ENCODE measurements at places on chromosomes 6 and 20.

GRCh38 chr20:18059603-18060002, 1.9 kb upstream of the OVOL2 start:
- DNase-seq: no peak

- DNase-seq: no peak
Measured at GRCh38 chr6:36717871-36718540, 20.4 kb downstream of the RAB44 start.

DNA sequence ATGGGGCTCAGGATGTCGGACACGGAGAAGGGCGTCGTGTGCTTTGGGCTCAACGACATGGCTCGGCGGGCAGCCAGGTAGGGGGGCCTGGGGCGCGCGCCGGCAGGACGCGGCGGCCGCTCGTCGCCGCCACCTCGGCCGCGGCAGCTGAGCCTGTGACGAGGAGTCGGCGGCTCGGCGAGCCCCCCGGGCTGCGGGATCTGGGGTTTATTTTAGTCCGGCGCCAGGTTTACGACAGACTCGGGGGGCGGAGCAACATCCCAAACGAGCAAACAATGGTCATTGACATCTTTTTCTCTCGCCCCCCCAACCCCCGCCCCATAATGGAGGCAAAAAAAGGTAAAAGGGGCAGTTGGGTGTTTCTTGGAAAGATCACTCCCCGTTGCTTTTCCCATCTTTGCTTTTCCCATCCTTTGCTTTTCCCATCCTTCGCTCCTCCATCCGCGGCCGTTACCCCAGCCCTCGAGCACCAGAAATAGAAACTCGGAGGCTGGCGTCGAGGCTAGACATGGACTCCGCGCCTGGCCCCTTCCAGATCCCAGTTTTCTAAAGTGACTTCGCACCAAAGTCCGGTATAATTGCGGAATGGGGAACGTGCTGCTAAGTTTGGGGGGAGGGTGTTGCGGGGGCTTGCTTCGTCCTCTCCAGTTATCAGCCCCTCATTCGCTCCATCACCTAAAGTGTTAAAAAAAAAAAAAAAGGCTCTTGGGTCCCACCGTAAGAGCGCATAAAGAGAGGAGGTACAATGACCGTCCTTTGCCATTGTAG, at the start of gene NKX2-4:
NKX2-4 (minus strand) TSS at position 186 of the 768 bp plus-strand sequence; CDS start at position 59, 127 bp downstream.
- no peak for DNase-seq

DNA sequence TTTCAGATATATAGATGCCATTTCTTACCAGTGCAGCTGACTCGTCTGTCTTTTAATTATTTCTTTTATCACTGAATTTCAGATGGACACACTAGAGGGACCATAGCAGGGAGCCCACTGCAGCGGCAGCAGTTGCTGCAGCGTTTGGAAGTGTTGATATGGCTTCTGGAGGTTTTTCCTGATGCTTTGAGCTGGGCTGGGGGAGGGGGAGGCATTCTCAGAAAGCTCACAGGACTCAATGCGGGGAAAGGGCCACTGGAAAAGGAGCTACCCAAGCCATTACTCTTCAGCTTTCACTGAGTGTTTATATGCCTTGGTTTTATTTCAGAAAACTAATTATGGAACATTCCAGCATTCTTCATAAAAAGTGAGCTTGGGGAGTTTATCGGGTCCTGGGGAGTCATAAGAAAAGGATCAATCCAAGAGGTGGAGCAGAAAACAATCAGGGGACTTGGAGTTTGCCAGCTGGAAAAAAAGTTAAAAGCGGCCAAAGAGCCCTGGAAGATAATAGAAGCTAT, 740.4 kb upstream of the FLRT3 start:
- no peak for DNase-seq

- DNase-seq: no peak
Measured at GRCh38 chr20:4151991-4152695, 136.8 kb upstream of the RNF24 start.

- no peak for DNase-seq
Measured at GRCh38 chr20:43940518-43941225, 26.0 kb downstream of the TOX2 start.

- no peak for DNase-seq
Measured at GRCh38 chr20:38241201-38241600, 19.3 kb downstream of the KIAA1755 start.

DNA sequence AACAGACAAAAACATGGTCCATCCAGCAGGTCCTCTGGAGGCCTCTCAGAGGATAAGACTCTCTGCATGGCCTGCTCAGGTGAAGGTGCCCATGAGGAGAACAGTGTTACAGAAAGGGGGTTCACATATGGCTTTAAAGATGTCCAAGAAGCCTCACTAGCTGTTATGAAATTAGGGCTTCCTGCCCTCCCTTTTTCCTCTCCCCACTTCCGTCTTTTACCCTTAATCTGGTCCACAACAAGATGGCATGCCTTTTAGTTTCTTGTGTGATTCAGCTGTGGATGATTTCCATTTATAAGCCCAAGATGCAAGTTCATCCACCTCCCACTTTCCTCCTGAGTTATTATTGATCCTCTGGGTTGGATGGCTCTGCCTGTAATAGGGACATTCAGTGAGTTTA, 14.0 kb downstream of the GCNT2 start:
- no peak for DNase-seq

GRCh38 chr20:35564905-35565304, 23.0 kb downstream of the ERGIC3 start:
- DNase-seq: no peak

DNA sequence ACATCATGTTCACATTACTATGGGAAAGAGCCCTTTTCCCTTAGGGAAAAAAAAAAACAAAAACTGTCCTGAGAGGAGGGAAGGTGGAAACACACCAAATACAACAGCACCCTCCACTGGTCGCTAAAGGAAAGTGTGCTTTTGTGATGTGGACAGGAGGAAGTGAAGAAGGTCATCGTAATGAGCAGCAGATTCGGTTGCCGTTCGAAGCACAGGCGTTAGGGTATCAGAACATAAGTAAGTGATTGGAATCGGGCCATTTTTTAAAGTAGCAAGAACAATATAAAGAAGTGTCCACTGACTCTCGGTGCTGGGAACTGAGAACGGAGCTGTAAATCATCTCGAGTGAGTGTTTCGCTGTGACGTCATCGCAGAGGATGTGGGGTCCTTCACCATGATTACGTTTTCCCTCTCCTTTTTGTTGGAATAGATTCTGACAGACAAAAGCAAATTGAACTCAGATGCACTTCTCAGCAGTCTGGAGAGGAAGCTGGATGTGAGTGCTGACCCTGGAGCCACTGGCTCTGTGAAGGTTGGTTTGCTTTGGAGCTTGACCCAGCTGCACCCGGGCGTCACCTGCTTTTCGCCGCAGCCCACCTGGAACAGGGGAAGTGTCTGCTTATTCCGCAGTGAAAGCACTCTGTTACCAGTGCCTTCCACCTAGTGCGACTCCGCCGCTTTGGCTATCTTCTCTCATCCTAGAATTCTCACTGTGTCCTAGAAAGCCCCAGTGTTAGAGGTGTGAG, 203.6 kb upstream of the GMDS start:
- peak; percentile 20 for DNase-seq

DNA sequence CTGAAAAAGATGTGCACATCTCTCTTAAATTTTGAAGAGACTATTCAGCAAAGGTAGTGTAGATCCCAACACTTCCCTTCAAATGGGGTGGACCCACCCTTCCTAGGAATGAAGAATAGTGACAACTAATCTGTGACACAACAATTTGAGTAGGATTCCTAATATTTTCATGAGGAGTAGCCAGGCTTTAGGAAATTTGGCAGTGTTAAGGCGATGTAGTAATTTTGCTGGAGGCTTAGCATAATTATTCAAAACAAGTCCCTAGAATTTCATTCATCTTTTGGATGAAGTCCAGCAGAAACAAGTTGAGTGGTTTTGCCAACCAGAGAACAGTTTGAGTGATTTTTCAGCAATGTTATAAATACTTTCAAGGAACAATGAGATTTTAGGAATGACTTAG, 52.4 kb downstream of the ELOVL4 start:
- no peak for DNase-seq

DNA sequence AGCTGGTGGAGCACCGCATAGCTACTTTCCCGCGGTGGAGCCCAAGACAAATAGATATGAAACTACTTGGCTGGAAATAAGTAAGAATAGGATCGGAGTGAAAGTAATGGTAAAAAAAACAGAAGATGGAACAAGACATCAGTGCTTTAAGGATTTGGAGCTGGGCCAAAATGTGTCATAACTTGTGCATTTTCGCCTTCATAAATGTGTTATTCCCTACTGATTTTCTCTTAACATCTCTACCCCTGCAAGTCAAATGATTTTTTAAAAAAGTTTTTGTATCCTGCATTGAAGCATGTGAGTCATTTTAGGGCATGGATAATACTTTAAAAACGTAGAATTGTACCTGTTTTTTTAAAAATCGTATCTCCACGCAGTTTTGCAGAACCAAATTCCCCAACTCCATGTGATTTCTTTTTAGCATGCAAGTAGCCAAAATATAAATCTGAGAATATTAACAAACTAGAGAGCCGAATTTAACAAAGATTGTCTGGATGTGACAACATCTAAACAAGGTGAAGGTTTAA, 882 bp upstream of the FAM184A start:
- peak; percentile 11 for DNase-seq

DNA sequence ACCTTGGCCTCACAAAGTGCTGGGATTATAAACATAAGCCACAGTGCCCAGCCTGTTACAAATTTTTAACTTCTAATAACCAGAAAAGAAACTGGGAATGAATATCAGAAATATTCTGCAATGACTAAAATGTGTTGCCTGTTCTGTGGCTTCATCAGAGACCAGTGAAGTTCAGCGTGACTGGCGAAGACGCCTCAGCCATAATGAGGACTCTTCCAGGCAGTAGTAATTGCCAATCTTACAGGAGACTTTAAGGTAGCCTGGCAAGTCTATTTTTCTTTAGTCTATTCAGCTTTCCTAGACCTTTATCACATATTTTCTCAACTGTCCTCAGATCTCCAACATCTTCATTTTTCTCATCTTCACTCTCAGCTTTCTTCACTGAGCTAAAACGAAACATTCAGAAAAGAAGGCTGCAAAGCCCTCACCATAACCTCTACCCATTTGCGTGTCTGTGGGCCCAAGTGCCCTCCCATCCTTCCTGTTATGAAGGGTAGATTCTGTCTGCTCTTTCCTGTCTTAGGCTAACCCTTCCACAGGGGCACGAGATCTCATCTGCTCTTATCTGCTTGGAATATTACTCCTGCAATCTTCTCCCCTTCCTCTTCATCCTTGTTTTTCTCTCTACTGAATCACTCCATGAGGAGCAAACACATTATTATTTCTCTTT, 42.0 kb upstream of the OLIG3 start:
- DNase-seq: no peak

GRCh38 chr20:58107533-58107932, 120.9 kb downstream of the ANKRD60 start:
- no peak for DNase-seq

DNA sequence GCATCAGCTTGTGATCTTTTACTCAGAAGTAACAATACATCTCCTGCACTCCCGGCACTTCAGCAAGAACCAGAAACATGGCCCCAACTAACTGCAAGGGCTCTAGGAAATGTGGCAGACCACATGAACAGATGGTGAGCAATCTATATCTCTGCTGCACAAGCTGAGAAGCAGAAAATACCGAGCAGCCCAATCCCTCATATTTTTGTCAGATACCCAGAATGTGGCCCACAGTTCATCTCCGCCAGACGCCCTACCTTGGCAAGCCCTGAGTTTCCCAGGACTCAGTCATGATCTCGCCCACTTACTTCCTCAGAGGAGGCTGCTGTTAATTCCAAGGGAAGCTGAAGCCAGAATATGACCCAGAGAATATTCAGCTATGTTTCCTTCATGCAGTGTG, 63.1 kb upstream of the PHACTR1 start:
- no peak for DNase-seq

DNA sequence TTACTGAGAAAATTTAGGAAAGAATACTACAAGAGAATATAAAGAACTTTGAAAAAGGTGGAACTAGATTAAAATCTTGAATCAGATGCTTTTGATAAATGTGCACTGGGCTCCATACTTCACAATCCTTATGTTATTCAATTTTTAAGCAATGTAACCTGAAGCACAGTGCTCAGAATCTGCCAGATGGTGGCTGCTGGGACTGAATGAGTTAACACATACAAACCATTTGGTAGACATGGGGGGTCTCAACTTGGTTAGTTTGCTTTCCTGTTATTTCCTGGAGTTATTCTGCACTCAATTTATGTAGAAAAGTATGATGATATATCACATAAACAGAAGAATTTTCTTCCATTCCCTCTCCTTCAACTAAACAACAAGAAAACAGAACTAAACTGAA, 326.5 kb downstream of the RNGTT start:
- no peak for DNase-seq

DNA sequence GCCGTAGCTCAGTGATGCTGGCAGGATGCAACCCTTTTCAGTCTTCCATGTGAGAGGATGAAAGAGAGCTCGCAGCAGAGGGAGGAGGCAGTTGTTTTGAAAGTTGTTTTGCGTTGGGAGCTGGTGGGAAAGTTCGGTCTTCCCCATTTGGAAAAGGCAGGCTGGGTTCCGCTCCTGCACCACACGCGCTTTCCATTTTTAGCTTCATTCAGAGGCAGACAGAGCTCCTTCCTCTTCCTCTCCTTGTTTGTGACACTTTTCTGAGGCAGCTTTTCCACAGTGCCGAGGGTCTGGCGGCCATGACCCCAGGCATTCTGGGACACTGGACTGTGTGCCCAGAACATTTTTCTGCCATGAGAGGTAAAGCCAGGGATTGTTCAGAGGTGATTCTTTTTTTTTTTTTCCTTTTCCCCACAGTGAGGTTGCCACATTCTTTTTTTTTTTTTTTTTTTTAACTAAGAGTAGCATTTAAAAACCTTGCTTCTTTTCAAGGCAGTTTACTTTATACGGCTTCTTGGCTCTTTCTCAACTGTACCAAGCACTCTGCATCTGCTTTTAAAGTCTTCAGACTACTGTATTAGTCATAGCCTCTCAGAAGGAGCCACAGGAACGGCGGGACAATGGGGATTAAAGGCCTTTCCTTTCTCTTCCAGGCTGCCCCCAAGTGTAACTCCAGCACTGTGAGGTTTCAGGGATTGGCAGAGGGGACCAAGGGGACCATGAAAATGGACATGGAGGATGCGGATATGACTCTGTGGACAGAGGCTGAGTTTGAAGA, 1.6 kb downstream of the PRDM1 start:
- no peak for DNase-seq

GRCh38 chr6:132400883-132401617, at the start of gene MOXD1:
Gene MOXD1 (minus strand): TSS chr6:132401475. CDS start chr6:132401426, 49 bp downstream.
- no peak for DNase-seq
